ENCODE measurements at places on chromosomes 2 and 18.

- DNase-seq, result no peak
Measured at GRCh38 chr2:205675861-205676516, 6.3 kb upstream of the NRP2 start.

DNA sequence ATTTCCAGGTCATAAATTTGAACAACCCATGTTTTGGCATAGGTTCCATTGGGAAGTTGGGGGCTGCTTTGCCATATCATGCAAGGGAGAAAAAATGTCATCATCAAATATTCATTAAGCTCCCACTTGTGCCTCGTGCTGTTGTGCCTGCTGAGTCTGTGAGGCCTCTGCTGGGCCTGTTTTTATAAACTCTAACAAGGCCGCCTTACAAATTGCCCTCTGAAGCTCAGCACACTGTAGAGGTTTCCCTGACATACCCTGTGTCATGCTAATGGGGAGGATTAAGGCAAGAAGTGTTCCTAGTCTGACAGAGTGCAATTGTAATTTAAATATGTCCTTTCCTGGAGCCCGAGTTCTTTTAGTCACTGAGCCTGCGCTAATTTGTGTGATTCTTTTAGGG, 17.6 kb downstream of the OSBPL6 start:
- no peak for DNase-seq

- no peak for DNase-seq
Measured at GRCh38 chr2:146850746-146851145, 994.1 kb upstream of the ACVR2A start.

- no peak for DNase-seq
Measured at GRCh38 chr2:191739194-191739593, 61.3 kb downstream of the NABP1 start.

DNA sequence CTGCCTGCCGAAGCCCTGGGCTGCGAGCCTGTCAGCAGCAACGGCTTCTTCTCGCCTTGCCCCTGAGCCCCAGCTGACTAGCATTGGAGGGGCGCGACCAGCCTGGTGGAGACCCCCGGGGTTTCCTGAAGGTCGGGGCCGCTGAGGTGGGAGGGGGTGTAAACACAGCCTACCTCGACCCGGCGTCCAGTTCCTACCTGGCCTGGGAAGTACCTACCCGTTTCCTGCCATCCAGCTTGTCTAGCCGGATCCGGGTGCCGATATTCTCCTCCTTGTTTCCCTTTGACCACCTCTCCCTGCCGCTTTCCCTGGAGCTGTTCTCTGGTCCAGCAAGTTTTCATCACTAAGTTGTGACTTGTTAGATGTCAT, 511 bp downstream of the MOB4 start:
- no peak for DNase-seq

DNA sequence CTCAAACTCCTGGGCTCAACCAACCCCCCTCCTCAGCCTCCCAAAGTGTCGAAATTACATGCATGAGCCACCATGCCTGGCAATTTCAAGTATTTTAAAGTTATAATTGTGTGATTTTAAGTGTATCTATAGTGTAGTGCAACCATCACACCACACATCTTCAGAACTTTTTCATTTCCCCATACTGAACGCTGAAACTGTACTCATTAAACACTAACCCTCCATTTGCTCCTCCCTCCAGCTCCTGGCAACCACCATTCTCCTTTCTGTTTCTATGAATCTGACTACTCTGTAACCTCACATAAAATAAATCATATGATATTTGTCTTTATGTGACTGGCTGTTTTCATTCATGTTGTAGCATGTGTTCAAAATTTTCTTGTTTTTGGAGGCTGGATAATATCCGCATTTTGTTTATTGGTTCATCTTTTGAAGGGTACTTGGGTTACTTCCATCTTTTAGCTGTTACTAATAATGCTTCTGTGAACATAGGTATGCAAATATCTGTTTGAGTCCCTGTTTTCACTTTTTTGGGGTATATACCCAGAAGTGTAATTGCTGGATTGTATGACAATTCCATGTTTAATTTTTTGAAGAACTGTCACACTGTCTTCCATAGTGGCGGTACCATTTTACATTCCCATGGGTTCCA, 188.2 kb downstream of the PLCL1 start:
- DNase-seq, result no peak

DNA sequence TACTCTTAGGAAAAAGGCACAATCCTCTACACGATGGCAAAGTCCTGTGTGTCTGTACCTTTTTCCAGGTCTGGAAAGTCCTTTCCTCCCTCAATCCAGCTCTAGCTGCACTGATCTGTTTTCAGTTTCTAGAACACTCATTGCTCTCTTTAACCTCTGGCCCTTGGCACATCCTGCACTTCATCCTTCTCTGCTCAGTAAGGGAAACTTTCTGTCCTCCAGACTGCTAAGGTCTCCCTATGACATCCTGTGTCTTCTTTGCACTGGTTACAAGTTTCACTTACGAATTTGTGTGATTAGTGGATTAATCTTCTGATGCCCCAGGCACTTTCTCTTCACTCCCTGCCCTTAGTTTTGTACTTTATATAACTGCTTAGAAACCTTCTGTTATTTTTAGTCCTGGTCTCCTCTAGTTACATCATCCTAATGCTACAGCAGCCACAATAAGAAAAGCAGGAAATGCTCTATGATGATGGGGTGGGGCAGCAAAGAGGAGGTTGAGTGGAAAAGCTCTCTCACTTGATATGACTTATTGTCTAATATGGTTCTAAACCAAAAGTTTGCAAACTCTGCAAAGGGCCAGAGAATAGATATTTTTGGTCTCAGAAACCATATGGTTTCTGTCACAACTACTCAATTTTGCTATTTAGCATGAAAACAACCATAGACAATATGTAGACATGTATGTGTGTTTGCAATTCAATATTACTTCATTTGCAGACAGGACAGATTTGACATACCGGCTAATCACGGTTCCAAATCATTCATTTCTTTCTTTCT, 568.2 kb downstream of the THSD7B start:
- DNase-seq, result no peak

DNA sequence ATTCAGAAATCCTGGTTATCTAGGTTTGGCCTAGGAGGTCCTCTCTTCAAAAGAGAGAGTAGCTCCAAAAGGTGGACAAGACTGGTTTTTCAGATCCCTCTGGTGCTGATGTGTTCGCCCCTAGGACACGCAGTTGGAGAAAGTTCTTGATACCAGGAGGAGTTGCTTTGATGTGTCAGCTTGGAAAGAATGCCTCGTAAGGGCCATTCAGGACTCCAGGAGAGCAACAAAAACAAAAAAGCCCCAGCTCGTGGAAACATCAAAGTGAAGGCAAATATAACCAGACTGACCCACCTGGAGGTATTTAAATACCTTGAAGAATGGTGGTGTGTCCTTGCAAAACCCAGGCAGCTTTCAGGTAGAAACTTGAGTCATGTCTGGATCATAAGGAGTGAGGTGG, 12.5 kb upstream of the LBH start:
- no peak for DNase-seq

GRCh38 chr2:207015901-207016300, 76.6 kb downstream of the CPO start:
- DNase-seq, result no peak

DNA sequence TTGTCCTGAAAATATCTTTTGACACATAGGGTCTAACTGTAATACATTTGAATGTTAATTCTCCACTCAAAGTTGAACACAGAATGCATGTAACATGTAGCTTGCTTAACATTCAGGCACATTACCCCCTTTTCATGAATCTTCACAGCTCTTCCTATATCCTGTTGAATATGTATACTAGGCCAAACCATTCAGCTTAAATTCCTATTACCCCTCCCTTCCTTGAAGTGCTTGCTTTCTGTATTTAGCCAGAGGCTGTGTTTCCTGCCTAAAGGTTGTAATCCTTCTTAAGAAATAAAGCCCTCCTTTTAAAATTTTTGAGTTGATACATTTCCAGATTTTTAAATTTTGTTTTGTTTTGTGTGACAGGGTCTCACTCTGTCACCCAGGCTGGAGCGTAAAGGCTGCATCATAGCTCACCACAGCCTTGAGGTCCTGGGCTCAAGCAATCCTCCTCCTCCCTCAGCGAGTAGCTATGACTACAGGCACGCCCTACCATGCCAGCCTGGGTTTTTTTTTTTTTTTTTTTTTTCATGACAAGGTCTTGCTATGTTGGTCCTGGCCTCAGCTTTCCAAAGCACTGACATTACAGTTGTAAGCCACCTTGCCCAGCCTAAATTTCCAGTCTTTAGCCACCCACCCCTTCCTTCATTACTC, 357.6 kb downstream of the DSC3 start:
- no peak for DNase-seq

- DNase-seq, result no peak
Measured at GRCh38 chr2:159926695-159927094, 128.7 kb upstream of the CD302 start.

DNA sequence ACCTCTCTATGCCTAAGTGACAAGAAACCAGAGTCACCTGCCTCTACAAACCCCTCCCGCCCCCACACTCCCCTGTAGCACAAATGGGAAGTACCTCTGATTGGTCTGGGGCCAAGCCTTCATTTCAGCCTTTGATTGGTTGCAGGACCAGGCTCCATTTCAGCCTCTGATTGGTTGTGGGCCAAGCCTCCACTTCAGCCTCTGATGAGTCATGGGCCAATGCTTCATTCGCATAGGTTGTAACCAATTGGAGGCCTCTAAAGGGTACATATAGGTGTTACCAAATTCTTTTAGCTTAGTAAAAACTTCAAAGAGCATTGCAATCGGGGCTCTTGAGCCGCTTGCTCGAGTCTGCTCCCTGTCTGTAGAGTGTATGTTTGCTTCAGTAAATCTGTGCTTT, 25.0 kb downstream of the CCDC102B start:
- DNase-seq, result no peak

DNA sequence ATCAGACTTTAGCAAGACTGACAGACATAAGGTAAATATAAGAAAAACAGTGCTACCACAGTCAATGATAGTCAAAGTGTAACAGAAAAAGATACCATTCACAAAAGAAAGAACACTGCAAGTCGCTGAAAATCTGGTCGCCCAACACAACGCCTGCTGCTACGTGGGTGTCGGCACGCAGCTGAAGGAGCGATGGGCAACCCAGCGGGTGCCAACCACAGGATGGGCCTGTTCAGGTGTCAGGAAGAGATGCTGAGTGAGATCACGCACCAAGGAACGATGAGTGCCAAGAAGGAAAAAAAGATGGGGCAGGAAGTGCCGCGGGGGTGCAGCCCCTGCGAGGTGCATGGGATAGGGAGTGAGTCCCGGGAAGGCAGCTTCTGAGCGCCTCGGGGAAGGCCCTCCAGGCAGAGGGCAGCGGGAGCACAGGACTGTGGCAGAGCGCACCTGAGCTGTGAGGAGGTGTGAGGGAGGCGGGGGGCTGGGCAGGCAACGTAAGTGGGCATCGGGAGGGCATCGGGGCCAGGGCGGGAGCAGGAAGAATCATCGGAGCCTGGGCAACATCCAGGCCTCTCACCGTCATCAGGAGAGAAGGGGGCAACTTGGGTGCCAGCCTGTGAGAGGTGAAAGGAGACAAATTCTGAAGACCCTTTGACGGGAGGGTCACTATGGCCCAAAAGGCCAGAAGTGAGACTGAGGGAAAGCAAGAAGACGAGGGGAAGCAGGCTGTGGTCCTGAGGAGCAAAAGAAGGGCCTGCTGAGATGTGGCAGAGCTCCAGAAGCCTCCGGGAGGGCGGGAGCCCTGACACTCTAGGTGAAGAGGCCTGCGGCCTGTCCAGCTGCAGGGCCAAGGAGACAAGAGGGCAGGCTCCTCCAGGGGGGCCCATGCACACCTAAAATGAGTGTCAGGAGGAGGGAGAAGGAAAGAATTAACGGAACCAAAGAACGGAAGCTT, 14.8 kb upstream of the MTERF4 start:
- no peak for DNase-seq

DNA sequence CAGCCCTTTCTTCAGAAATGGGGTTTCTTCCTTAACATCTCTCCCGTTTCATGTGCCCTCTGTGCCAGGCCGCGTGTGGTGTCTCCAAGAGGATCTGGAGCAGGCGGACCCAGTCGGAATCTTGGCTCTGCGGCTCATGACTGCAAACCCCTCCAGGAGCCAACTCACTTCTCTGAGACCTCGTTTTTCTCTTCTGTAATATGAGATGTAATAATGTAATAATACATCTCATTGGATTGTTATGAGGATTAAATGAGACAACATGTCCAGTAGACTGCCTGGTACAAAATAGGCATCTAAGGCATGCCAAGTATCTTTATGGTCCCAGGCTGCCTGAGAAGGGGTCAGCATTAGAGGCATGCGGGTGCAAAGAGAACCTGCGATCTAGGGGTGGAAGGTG, 221.3 kb upstream of the REV1 start:
- DNase-seq, result no peak

DNA sequence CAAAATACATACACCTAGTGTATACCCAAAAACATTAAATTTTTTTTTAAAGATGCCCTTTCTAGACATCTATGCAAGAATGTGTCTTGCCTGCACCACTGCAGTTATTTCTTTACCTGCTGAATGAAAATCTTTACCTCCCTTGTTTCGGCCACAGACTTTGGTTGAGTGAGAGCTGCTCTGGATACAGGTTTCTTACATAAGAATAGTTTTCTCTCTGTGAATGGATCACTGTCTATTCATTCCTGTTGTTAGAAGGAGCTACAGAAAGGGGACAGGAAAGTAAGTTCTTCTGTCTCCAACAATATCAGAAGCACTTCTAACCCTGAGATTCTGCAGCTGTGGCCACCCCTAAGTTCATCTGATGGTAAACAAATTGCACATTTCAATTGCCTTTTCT, 113.0 kb upstream of the CDCA7 start:
- DNase-seq, result no peak

GRCh38 chr2:12694990-12695774, 21.6 kb upstream of the TRIB2 start:
- no peak for DNase-seq

- no peak for DNase-seq
Measured at GRCh38 chr2:96891591-96892333, 21.9 kb upstream of the SEMA4C start.

- no peak for DNase-seq
Measured at GRCh38 chr2:216344206-216344949, 27.9 kb downstream of the MARCHF4 start.

GRCh38 chr2:153873052-153874048, 1.6 kb downstream of the GALNT13 start:
- DNase-seq, result no peak

GRCh38 chr2:217834744-217835513, 167.9 kb downstream of the TNS1 start:
- no peak for DNase-seq

GRCh38 chr18:52824126-52824525, 484.1 kb downstream of the DCC start:
- no peak for DNase-seq

DNA sequence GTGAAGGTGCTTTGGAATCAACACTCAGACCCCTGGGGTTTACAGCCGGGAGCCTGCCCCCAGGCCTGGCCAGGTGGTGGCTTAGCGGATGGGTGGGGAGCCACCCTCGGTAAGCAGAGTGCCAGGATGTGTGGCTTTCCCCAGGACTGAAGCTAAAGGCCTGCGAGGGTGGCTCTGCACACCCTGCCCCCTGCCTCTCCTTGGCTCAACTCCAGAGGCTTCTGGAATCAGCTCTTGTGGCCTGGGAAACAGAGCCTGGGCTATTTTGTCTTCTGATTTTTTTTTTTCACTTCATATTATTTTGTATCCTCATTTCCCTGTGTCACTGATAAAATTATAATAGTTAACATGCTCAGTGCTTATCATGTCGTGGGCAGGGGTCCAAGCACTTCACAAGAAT, 79.8 kb downstream of the RHOB start:
- no peak for DNase-seq

All from stimulated activated CD4-positive, alpha-beta T cell treated with anti-CD3 and anti-CD28 coated beads, Interleukin-12 subunit alpha, Interleukin-12 subunit beta, amount 100 ng/mL, for 24 hours (primary cell).